ENCODE measurements at places on chromosomes 5 and 9. TPM values are rescaled to one million over a fixed set of nuclear protein-coding genes. Genes with fewer than 3 reads are reported as not detected.

The SLC22A4 gene
- 6.7 TPM for total RNA-seq

The ANKRD31 gene
- total RNA-seq = not detected

The TMEM8B gene
- total RNA-seq = 1.4 TPM

The AMACR gene
- 12.6 TPM for total RNA-seq

Measured in RPMI7951 (cell line).